ENCODE measurements at places on chromosomes 7 and 10.
A peak's percentile ranks its signal among the peaks of the same experiment; 100 is the strongest.

GRCh38 chr10:80163741-80164341 lies 31.3 kb downstream of the PLAC9 start:
- DNase-seq = peak; percentile 78

DNA sequence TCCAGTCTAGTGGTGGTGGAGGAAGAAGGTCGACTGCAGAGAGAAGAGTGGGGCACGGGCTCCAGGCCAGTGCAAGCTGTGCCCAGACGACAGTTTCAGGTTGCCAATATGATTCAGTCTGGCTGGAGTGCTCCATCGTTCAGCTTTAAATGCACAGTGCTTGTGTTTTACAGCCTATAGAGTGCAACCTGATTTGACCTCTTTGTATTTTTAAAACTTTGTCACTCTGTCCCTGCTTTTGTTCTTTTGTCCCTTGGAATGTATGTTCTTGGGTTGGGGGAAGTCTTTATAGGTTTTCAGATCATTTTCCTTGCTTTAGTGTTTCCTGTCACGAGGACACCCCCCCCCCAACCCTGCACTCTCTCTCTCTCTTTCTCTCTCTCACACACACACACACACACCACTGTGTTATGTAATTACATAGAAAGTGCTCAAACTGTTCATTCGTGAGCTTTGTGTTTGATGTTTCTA lies 198.0 kb downstream of the CAMK1D start:
- DNase-seq = no peak

DNA sequence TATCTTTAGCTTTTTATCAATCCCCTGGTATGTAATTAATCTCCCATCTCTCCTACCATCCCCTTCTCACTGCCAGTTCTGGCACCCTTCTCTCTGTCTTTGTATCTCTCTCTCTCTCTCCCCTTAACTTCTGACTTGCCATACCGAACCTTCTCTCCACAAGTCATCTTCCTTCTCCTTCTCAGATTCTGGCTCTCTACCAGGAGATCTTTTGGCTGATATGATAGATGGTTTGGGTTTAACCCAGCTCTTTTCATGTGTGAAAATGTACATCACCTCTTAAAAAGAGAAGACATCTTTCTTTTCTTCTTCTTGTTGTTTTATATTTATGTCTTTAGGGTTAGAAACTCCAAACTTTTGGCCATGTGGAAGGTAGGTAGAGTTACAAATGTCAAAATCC lies 196.7 kb downstream of the HGF start:
- DNase-seq = no peak

DNA sequence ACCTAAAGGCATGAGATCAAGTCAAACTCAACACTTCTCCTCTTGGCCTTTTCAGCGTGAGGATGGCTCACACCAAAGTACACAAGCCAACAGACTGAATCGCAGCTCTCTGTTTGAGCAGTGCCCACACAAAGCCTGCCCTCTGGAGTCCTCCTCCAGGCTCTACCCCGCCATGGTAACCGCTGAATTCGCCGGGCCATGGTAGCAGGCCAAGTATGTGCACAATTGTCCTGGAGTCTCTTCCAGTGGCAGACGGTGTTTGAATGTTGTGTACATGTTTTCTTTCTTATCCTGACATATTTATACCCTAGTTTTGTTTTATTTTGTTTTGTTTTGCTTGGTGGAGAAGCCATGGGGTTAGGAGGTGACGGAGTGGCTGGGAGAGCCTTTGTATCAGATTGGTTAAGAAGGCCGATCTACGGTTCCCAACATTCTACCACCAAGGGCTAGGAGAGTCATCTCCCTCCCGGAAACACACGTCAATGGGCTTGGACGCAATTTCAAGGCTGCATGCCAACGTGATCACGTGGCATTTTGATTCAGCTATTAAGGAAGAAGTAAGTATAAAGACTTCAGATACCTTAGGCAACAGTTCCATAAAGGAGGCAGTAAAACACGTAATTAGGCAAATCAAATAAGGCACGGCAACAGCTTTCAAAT lies 12.1 kb upstream of the SHH start:
- DNase-seq = no peak

DNA sequence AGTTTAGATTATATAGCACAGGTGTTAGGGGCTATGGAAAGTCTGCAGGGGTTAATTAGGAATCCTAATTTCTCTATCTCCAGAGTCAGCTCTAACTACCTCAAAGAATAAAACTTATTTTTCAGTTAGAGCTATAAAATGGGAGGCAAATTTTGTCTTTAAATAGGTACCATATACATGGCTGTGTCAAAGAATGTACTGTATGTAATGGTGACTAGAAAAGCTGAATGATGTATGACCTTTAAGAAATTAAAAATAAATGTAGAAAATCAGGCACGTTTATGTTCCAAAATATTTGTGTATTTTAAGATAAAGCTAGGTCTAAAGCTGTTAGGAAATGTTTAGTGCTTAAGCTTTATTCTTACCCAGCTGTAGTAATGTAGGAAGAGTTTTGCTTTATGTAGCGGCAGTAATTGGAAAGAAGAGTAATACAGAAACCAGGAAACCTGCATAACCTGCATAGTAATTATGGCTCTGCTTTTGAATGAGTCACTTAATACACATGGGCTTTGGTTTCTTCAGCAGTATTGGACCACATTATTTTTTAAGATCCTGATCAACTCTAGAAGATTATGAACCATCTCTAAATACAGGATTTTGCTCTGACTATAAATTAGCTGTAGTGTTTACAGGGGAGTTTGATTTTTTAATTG lies 85.0 kb downstream of the KMT2E start:
- no peak for DNase-seq

DNA sequence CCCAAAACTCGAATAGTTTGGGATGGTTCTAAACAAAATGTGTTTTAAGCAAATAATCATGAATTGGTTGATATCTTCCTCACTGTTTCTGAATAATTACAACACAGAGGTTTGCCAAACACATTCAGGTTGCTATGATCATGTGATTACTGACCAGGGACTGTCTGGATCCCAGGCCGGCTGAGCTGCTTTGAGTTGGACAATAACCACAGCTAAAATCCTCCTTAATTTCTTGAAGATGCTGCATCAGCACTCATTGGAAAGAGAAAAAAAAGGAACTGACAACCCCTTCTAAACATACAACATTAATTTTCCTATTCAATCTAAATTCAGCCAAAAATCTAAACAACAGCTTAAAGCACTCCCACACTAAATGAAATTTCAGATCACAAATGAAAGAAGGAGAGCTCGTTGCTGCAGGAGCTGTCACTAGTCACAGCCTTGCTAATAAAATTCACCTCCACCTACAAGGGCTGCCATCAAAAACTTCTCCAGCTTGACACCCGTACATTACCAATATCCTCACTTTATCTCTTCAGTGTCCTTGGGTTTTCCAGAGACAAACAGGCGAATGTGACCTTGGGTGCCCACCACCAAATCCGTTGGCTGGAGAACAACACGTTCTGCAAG lies 560.2 kb downstream of the KCNMA1 start:
- no peak for DNase-seq

DNA sequence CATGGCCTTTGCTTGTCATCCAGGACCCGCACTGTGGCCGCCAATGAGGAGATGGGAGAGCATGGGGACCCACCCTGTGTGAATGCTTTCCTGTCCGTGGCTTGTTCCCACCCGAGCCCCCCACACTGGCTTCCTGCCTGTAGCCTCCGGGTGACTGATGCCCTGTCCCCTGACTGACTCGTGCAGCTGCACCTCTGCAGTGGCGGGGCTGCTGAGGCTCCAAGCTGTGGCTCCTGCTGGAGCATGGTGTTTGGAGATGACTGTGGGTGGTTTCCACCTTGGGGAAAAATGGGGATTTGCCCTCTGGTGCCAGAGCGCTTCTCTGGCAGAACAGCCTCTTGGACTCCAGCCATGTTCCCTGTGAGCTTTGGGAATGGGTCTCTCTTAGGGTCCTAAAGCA lies 2.1 kb downstream of the CAMK1D start:
- DNase-seq = no peak

DNA sequence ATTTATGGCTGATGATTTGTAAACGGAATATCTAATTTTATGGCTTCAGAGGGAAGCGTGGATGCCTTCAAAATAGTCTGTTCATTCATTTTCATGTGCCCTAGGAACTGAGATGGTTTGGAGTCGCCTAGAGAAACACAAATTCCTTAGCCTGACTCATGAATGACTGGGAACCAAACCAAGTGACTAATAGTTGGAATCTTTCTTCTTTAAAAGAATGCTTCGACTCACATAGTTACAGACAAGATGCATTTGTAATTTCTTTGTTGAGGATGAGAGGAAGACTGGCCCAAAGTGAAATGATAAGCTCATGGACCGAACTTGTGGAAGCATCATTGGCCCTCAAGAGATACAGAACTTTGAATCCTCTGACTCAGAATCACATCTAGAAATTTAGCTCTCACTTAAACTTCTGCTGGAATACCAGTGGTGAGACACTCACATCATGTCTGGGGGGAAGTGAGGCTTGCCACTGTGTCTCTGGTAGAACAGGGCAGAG lies 1107.2 kb downstream of the NRG3 start:
- peak; percentile 44 for DNase-seq

GRCh38 chr10:19683356-19683755 lies 132.9 kb upstream of the PLXDC2 start:
- DNase-seq = no peak

GRCh38 chr10:24318517-24318916 lies 109.6 kb downstream of the KIAA1217 start:
- no peak for DNase-seq

- no peak for DNase-seq
Measured at GRCh38 chr7:12623885-12624498, 53.5 kb downstream of the SCIN start.

DNA sequence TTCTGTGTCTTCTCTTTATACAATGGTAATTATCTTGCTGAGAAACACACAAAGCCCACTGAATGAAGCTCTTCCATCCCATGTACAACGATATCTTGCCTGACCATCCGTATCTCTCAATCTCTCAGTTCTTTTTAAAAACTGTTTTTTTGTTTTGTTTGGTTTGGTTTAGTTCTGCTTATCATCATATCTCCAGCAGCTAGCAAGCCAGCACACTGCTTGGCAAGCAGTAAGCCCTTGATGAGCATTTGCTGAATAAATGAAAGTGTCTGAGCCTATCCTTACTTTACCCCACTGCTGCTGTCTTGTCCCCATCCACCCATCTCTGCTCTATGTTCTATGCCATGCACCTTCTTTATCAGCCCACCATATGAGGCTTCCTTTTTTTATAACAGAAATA lies 34.2 kb downstream of the ITGB1 start:
- DNase-seq = no peak

GRCh38 chr10:116715341-116715740 lies 27.0 kb downstream of the HSPA12A start:
- no peak for DNase-seq

- DNase-seq = no peak
Measured at GRCh38 chr10:132534391-132535064, 3.1 kb upstream of the INPP5A start.

DNA sequence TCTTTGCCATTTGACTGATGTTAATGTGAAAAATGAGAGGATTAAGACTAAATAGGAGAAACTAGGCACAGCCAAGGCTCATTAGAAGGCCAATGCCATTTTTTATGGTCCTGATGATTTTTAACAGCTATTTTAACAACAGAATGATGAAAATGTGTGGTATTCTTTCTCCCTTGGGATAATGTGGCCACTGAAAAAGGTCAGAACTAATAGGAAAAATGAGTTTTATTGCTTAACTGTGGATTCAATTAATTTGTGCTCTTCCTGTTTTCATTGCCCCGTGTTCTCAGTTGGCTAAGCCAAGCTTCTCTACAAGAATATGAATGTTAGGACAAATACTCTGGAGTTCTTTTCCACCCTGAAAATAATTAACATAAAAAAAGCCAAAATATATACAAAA lies 56.6 kb downstream of the BMPER start:
- no peak for DNase-seq

DNA sequence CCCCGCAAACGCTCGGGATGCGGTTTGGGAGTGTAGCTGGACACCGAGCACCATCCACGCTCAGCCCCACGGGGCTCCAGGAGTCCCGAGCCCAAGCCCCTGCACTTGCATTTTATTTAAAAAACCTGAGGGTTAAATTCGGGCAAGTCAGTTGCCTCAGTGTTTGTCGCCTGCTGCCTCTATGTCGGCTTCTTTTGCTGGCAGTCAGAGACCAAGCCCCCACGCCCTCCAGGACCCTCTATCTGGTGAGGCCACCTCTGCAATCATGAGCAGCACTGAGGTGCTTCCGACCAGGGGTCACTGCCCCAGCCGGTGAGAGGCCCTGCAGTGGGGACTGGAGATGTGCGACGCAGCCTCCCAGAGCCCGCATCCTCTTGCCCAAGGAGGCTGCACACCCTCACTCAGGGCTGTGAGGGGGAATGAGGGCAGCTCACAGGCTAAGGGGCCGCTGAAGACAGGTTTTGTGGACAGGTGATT lies 13.3 kb upstream of the ZNF273 start:
- DNase-seq = no peak

GRCh38 chr10:3424111-3424851 lies 251.7 kb upstream of the PITRM1 start:
- peak; percentile 49 for DNase-seq

- DNase-seq = no peak
Measured at GRCh38 chr10:59864141-59864962, 42.0 kb downstream of the CCDC6 start.

- DNase-seq = no peak
Measured at GRCh38 chr10:11081408-11081807, 63.7 kb downstream of the CELF2 start.

DNA sequence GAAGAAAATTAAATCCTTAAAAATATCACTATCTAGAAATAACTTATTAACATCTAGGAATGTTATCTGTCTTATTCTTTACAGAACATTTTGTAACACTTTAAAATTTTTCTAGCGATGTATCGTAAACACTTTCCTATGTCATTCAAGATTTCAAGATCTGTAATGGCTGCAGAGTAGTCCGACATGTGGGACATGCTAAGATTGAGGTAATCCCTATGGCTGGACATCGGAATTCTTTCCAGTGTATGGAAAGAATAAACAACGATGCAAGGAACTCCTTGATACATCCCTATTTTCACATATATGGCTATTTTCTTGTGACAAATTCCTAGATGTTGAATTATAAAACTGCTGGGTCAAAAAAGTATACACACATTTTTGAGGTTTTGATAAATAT lies 37.5 kb downstream of the GNA12 start:
- DNase-seq = no peak

- no peak for DNase-seq
Measured at GRCh38 chr7:115363916-115364315, 442.0 kb downstream of the MDFIC start.

All from T1000 (cell line).